ENCODE measurements at places on chromosomes 4 and X. TPM values are rescaled to one million over a fixed set of nuclear protein-coding genes. Genes with fewer than 3 reads are reported as not detected.

GRCh38 chr4:80812145-80812544 lies 218.4 kb upstream of the BMP3 start:
- DNase-seq, result no peak

DNA sequence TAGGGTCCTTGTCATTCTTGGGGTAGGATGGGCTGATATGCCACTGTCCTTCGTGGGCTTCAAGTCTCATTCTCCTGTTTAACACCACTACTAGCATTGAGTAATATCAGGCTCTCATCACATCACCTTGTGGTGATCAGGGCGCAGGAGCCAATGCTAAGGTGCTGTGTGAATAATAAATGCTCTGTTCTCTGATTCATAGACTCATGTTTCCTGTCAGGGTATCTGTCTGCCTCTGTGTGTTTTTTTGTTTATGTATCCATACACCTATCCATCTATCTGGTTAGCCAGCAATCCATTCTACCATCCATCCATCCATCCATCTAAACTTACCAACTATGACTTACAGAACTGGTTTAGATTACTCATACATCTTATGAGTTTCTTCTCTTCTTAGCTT lies 525.1 kb upstream of the ATOH1 start:
- no peak for DNase-seq

DNA sequence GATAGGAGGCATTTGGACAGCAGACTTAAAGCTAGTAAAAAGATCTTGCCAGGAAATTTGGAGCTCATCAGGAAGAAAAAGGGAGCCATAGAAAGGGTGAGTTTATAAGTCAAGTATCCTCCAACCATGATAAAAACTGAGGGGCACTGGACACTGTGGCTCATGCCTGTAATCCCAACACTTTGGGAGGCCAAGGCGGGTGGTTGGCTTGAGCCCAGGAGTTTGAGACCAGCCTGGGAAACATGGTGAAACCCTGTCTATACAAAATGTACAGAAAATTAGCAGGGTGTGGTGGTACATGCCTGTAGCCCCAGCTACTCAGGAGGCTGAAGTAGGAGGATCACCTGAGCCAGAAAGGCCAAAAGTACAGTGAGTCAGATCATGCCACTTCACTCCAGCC lies 48.7 kb downstream of the ANTXR2 start:
- no peak for DNase-seq

GRCh38 chr4:92501456-92501855 lies 197.7 kb downstream of the GRID2 start:
- no peak for DNase-seq

GRCh38 chr4:54687887-54688841 lies 30.4 kb downstream of the KIT start:
- no peak for DNase-seq

DNA sequence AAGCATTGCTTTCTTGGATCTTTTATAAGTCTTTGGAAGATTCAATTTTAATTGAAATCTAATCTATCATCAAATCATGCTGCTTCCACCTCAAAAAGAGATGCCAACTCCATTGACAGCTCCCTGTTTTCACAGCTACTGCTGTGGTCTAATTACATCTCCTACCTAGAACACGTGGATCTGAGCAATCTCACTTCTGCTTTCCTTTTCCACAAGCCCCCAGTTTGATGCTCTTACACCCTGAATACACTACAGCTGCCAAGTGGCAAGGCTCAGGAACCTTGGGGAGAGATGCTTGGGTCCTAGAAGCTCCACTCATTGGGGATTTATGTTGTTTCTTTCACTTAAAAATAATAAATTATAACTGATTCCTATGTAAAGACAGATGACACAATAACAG lies 172.0 kb downstream of the CFAP299 start:
- no peak for DNase-seq

DNA sequence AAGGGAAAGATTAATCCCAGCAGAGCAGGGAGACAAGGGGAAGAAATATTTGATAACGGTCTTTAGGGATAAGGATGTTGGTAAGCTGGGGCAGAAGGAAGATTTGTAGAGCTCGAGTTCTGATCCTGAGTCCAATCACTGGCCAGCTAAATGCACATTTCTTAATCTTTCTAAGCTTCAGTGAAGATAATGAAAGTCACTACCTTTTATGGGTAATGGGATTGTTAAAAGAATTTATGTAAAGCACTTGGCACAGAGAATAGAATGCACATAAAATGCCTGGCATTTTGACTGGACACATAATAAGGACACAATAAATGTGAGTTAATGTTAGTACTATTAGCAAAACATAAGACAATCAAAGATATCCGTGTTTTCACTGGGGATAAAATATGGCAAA lies 43.3 kb downstream of the NCAPG start:
- DNase-seq, result no peak

- no peak for DNase-seq
These were observed 53.0 kb downstream of the AMELX start for GRCh38 chrX:11346121-11346682.

DNA sequence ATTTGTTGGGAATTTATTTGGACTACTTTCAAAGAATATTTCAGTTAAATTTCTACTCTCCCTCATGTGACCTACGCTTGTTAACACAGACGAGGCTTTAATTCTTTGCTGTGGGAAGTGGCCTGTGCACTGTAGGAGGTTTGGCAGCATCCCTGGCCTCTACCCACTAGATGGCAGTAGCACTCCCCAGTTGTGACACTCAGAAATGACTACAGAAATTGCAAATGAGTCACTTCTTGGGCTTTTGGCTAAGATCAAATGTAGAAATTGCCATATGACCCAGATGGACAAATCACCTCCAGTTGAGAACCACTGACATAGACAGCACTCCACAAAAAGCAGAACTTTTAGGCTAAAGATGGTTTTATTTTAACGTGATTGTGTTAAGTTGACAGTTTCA lies 22.1 kb downstream of the PIR start:
- DNase-seq, result peak; percentile 33

- DNase-seq, result no peak
These were observed 96.4 kb downstream of the EMCN start for GRCh38 chr4:100421361-100421978.

- DNase-seq, result no peak
These were observed 254.4 kb downstream of the NPFFR2 start for GRCh38 chr4:72286185-72286584.

- no peak for DNase-seq
These were observed 84.1 kb downstream of the CLCN4 start for GRCh38 chrX:10240918-10241317.

GRCh38 chr4:1490011-1490653 lies 83.9 kb upstream of the NKX1-1 start:
- DNase-seq, result no peak

DNA sequence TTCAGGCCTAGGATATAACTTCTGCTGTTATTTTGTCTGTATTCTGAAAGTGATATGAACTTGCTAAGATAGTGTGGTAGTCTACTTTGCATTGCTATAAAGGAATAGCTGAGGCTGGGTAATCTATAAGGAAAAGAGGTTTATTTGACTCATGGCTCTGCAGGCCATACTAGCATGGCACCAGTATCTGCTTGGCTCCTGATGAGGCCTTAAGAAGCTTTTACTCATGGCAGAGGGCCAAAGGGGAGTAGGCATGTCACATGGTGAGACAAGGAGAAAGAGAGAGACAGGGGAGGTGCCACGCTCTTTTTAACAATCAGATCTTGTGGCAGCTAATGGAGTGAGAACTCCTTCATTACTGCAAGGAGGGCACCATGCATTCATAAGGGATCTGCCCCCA lies 247.3 kb downstream of the GPAT3 start:
- DNase-seq, result no peak

- no peak for DNase-seq
These were observed 298.1 kb downstream of the PDGFC start for GRCh38 chr4:156673483-156673882.

- DNase-seq, result no peak
These were observed 232.2 kb downstream of the TMA16 start for GRCh38 chr4:163726641-163727040.

DNA sequence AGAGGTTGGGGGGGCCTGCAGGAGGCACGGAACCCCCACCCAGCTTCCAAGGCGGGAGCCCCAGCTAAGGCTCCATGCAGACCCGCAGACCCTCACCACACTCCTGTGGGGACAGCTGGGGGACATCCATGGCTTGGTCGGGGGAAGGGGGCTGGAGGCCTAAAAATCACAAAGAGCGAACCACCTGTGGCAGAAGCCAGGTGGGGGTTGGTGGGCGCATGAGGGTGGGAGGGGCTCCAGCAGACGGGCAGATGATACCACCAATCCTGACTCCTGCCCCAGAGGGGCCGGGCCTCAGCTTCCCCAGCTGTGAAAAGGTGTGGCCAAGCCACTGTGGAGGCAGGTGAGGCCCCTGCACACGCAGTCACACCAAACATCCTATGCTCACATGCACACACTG lies 111.6 kb downstream of the FAM53A start:
- DNase-seq, result no peak

DNA sequence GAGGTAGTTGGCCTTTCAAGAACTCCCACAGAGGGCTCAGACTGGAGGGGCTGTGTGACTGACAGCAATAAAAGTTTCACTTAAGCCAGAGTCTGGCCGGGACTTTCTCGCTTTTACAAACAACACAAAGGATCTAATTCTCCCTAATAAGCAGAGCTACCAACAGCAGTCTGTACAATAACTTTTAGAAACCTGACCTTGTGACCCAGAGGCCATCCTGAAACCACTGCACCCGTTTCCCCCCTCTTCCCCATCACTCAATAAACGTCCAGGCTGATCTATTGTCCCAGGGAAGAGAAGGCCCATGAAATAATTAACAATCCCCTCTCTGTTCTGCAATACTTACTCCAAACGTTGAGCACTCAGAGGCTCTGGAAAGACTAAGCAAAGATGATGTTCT lies 442.4 kb downstream of the ZIC3 start:
- no peak for DNase-seq

DNA sequence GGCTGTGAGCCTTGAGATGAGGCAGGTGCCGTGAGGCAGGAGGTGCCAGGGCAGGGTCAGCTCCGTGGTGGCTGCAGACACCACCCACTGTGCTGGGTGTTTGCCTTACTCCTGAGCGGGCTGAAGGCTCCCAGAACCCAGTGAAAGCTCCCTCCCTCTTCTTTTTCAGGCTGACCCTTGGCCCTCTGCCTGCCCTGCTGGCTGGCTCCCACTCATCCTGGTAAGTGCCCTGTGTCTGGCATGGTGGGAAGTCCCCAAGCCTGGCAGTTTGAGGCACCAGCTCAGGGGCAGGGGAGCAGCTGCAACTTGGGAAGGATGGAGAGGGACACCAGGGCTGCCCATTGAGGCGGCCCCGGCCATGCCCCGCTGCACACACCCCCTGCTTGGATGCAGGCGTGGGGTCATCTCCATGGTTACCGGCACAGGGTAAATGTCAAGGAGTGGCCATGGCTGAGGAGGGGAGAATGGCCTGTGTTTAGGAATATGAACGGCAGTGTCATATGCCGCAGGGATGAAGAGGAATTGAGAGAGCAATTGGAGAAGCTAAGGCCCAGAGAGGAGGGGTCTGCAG lies 16.8 kb downstream of the SH3BP2 start:
- DNase-seq, result no peak

DNA sequence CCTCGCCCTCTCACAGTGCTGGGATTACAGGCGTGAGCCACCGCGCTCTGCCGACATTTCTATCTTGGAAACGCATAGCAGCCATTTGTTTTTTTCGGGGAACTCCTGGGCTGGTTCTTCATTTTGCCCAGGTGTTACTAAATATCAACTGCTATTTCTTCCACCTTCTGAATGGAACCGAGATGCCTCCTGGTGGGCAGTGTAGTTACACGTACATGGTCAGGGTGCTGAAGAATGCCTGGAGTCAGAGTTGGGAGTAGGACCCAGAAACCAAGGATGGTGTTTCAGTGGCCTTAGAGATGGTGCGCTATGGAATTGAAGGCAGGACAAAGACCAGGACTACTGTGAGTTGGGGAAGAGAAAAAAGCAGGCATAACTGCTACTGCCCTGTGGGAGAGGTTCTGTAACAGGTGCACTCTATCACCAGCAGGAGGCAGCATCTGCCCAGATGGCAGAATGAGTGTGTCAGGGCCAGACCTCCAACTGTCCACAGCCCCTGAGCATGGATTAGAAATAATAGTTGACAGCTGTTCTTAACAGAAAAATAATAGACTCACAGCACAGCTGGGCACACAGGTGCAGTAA lies 81.7 kb downstream of the ZC4H2 start:
- no peak for DNase-seq

GRCh38 chrX:29841750-29842149 lies 373.6 kb upstream of the MAGEB2 start:
- DNase-seq, result no peak

DNA sequence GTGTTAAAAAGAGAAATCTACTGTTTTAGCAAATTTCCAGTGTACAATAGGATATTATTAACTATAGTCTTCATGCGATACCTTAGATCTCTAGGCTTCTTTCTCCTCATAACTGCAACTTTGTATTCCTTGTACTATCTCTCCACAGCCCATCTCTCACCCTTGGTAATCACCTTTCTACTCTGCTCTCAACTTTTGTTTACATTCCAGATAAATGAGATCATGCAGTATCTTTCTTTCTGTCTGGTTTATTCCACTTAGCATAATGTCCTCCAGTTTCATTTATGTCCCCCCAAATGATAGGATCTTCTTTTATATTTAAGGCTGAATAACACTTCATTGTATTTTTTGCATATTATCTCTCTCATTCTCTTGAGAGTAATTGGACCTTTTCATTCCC lies 165.5 kb downstream of the HS3ST1 start:
- DNase-seq, result no peak

GRCh38 chr4:1517592-1518411 lies 111.6 kb upstream of the NKX1-1 start:
- DNase-seq, result no peak

DNA sequence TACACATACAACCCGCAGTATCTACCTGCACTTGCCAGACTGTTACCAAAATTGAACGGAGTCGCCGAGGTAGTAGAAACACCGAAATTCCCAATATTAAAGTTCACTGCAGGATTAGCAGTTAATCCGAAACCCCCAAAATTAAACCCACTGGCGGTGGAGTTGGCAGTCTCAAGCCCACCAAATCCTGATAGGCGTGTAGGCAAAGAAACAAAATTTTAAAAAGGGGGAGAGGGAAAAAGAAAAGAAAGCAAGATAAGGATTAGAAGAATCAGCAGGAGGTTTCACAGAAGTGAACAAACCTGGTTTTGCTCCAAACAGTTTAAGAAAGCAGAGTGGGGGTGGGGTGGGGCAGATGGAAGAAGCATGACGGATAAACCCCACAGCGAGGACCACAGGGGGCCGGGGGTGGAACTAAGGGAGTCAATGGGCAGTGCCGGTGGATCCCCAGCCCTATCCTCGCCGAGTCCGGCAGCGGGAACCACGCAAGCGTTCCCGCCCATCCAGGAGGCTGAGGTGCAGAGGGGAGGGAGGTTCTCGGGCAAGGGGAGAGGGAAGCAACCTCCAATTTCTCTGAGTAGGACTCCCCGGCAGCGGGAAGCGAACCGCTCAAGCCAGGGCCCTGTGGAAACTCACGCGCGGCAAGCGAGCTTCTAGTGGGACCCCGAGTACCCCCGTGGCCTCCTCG lies 599 bp downstream of the NUP54 start:
- peak; percentile 28 for DNase-seq

- DNase-seq, result no peak
These were observed 64.9 kb downstream of the RBPJ start for GRCh38 chr4:26385690-26386089.

PWWP3B gene
- total RNA-seq, result 13.9 TPM

RAB9A gene
- 41.0 TPM for total RNA-seq

MXRA5 gene
- total RNA-seq, result 2.9 TPM

HTN3 gene
- not detected for total RNA-seq

GLRA3 gene
- total RNA-seq, result 9.1 TPM

CXorf58 gene
- total RNA-seq, result not detected

ARHGAP4 gene
- total RNA-seq, result 19.8 TPM

RIPPLY1 gene
- 0.66 TPM for total RNA-seq

SPARCL1 gene
- 371 TPM for total RNA-seq

ADGRG2 gene
- total RNA-seq, result 0.96 TPM

TEC gene
- 5.1 TPM for total RNA-seq
